Thoracic aorta (tissue), 2 donors: ENCODE measurements at places on chromosomes 11 and 22. TPM values are rescaled to one million over a fixed set of nuclear protein-coding genes. Genes with fewer than 3 reads are reported as not detected.

ABCG4 gene
- not detected for total RNA-seq

KCNJ1 gene
- total RNA-seq = not detected

SHISAL1 gene
- 0.81 TPM for total RNA-seq

VWA5A gene
- 32.8 TPM for total RNA-seq

GLB1L2 gene
- total RNA-seq = 4.1 TPM

TSSK2 gene
- not detected for total RNA-seq

BSX gene
- not detected for total RNA-seq

GAL gene
- total RNA-seq = not detected

PGA5 gene
- total RNA-seq = not detected

LRRC74B gene
- total RNA-seq = not detected

ABTB2 gene
- total RNA-seq = 31.0 TPM

OR4A16 gene
- total RNA-seq = not detected

C11orf91 gene
- not detected for total RNA-seq

OR52J3 gene
- total RNA-seq = not detected

KIRREL3 gene
- not detected for total RNA-seq

MUC5AC gene
- total RNA-seq = not detected

SIAE gene
- total RNA-seq = 9.7 TPM

SESN3 gene
- 37.9 TPM for total RNA-seq

KRTAP5-8 gene
- total RNA-seq = not detected

TPCN2 gene
- total RNA-seq = 38.0 TPM

RABL2B gene
- 14.7 TPM for total RNA-seq

TMEM126B gene
- 51.7 TPM for total RNA-seq

KRTAP5-11 gene
- not detected for total RNA-seq

SOX6 gene
- 0.56 TPM for total RNA-seq

EHBP1L1 gene
- 395 TPM for total RNA-seq
